Thymus (tissue), 14 donors: ENCODE measurements at places on chromosomes 3 and 15.

DNA sequence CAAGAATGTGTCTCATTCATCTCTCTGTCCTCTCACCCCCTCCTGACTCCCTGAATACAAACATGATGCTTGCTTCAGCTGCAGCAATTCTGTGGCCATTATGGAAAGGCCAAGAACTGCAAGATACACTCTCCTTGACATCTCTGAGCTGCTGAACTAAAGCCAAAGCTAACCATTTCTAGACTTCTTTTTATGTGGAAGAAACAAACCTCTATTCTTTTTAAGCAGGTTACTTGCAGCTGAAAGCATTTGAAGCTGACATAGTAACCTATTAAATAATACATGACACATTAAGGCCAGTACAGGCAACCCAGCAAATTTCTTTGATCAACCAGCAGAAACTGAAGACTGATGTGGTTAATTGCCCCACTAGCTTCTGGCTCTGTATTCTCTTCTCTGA lies 17.5 kb downstream of the FHIT start:
- no peak for DNase-seq

- no peak for DNase-seq
Observed at GRCh38 chr15:101327147-101327740, 32.2 kb upstream of the SNRPA1 start.

- DNase-seq, result no peak
Observed at GRCh38 chr3:42545284-42545900, 36.4 kb downstream of the SEC22C start.

DNA sequence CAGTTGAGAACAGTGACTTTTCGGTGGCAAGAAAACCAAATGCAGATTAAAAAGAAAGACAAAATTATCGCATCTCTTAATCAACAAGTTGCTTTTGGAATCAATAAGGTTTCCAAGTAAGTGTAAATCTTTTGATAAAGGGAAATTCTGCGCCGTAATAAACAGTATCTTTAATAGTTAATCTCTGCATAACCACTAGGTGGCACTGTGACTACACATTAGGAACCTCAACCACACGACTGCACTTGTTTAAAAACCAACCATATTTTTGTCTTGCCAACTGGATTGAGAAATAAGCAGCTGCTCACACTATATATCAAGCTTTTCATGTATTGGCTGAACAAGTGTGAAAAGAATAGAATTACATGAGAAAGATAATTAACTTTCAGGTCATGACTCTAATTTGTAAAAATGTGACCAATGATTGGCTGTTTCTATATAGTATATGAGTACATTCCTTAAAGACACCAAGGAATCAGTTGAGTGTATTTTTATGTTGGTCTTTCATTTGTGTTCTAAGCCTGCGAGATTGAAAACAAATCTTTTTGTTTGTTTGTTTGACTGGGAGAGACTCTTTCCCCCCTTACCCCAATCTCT lies 72.7 kb downstream of the DZIP3 start:
- peak; percentile 30 for DNase-seq

- no peak for DNase-seq
Observed at GRCh38 chr3:99700631-99701268, 62.4 kb downstream of the COL8A1 start.

DNA sequence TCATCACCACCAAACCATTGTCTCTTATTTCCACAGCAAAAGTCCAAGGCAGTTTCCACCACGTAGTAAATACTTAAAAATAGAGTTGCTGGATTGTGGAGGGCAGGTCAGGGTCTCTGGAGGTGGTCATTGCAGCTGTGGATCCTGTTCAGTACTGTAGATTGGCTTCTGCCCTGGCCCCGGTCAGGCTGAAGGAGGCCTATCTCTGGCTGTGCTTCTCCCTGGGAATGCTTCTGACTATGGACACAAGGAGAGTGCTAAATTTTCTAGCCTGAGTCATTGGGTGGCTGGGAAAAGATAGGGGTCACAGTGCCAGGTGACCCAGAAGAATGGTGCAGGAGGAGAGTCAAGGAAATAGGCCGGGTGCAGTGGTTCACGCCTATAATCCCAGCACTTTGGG lies 26.3 kb upstream of the GMPPB start:
- DNase-seq, result no peak

- no peak for DNase-seq
Observed at GRCh38 chr15:36426691-36427090, 152.7 kb upstream of the CDIN1 start.

DNA sequence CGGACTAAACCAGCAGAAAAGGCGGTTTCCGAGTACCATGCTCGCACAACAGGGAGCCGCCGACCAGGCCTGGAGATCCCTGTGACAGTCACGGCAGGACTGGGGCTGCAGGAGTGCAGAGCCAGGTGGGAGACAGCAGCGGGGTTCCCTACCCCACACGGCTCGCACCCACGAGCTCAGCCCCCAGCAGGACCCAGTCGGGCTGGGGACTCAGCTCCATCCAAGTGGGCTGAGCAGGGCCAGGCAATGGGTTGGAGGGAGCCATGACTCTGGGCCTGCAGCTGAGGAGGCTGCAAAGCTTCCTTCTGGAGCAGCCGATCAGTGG lies 15.8 kb downstream of the XXYLT1 start:
- DNase-seq, result no peak

- no peak for DNase-seq
Observed at GRCh38 chr3:172256101-172256734, 192.0 kb downstream of the GHSR start.

DNA sequence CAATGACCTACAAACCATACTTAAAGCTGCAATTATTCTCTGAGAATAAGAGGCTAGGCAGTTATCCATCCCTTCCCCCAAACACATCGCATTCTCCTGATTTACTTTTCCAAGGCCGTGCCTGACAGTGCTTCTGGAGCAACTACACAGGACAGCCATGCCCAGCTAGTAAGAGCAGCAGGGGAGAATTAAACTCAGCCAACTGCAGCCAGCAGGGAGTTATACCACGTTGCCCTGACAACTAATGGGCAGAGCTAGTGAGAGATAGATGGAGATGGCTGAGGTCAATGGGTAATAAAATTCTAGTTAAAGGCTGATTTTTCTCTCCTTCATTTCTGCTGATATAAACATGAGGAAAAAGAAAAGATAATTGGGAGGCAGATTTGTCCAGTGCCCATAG lies 193.8 kb upstream of the PPP2R3A start:
- DNase-seq, result no peak

DNA sequence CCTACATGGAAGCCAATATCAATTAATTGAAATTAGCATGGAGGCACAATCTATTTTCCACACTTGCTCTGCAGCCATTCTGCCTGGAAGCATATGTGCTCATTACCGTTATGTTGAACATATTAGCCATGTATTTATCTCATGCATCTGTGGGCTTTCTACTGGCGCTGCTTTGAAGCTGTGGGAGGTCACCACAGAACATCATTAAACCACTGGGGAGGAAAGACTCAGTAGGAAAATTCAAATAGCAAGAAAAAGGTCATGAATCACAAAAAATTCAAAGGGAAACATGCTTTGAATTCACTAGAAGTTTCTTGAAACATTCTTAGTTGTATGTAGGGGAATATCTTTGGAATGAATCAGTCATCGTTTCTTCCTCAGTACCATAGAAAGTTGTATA lies 652.5 kb downstream of the EDEM1 start:
- no peak for DNase-seq

GRCh38 chr3:66302288-66302687 lies 81.5 kb downstream of the SLC25A26 start:
- peak; percentile 28 for DNase-seq

GRCh38 chr3:123605789-123606234 lies 21.0 kb upstream of the HACD2 start:
- DNase-seq, result no peak

DNA sequence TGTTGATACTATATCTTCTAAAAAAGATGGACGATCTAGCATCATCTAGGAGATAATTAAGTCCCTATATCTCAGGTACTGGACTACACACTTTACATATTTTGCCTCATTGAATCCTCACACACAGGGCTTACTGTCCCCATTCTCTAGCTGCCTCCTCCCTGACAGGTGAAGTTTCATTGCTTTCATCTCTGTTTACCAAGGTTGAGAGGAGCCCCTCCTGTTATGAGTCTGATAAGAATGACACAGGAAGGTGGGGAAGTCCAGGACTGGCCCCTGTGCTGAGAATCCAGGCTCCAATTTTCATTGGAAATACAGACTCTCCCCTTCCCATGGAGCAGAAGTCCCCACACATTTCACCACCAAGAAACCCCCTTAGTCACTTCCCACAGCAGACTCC lies 105.2 kb downstream of the XXYLT1 start:
- no peak for DNase-seq

GRCh38 chr15:44726136-44726535 lies 10.2 kb upstream of the TRIM69 start:
- no peak for DNase-seq

- no peak for DNase-seq
Observed at GRCh38 chr3:126149960-126150515, 30.3 kb downstream of the ALDH1L1 start.

DNA sequence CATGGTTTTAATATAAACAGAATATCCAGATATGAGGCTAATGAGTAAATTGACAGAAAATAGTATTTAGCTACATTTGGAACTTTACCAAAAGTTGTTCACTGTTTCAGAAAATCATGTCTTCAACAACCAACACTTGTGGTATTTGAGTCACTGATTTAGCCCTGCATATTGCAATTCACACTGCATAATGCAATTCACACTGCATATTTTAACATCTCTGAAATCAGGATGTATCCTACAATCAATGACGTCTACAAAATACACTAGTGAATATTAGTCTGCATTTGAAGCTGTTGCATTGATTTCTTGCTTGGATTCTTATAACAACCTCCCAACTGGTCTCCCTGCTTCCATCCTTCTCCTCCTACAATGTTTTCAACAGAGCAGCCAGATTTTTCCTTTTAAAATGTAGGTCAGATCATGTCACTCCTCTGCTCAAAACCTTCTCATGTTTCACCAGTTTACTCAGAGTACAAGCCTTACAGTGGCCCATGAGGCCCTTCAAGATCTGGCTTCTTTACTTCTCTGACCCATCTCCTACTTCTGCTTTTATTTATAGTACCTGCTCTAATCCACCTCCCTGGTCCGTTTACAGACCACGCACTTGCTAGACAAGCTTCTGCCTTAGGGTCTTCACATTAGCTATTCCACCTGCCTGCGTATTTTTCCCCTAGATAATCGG lies 11.4 kb upstream of the RAB11A start:
- no peak for DNase-seq

DNA sequence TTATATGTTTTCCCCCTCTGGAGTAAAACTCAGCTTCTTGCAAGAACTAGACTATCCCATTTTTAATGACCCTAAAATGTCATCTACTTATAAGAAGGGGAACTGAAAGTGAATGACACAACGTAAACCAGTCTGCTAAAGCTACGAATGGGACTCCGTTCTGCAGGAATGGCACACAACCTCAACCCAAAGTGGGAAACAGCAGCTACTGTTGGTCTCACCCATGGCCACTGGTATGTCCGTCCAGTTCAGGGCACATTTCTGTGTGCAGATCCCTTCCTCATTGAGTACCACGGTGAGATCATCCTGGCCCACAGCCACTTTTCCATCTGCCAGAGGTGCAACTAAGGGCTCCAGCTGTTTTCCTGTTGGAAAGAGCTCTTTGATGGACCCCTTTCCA lies 23.8 kb downstream of the VPS39 start:
- DNase-seq, result no peak

- no peak for DNase-seq
Observed at GRCh38 chr3:58092521-58092920, 84.3 kb downstream of the FLNB start.

- no peak for DNase-seq
Observed at GRCh38 chr15:49860101-49860500, 239.3 kb downstream of the DTWD1 start.

- DNase-seq, result no peak
Observed at GRCh38 chr3:26997226-26997625, 372.0 kb downstream of the NEK10 start.

GRCh38 chr3:82475306-82475705 lies 713.9 kb upstream of the GBE1 start:
- DNase-seq, result no peak

- DNase-seq, result no peak
Observed at GRCh38 chr3:106086636-106087035, 217.8 kb upstream of the CBLB start.

GRCh38 chr3:65575376-65575840 lies 463.3 kb downstream of the MAGI1 start:
- no peak for DNase-seq

- DNase-seq, result no peak
Observed at GRCh38 chr3:156434921-156435320, 120.0 kb downstream of the SSR3 start.
